ENCODE measurements at places on chromosomes 2 and 18. TPM values are rescaled to one million over a fixed set of nuclear protein-coding genes. Genes with fewer than 3 reads are reported as not detected.

- no peaks in the 10 kb centered on the region for H3K27me3 ChIP-seq
- peaks cover 7% of the 10 kb centered on the region for H3K4me1 ChIP-seq
- peaks cover 3% of the 10 kb centered on the region for H3K36me3 ChIP-seq
These were observed 132.4 kb upstream of the CAVIN2 start for GRCh38 chr2:191979221-191979730.

- peaks cover 41% of the 10 kb centered on the region for H3K4me1 ChIP-seq
- no peaks in the 10 kb centered on the region for H3K36me3 ChIP-seq
- no peak overlapping the region for H3K4me3 ChIP-seq
- H3K27me3 ChIP-seq, result no peaks in the 10 kb centered on the region
- DNase-seq, result no peak
These were observed 117.2 kb downstream of the CMPK2 start for GRCh38 chr2:6748406-6749067.

ASPRV1 gene
- total RNA-seq, result 1.2 TPM

FAM237A gene
- total RNA-seq, result not detected

GRCh38 chr2:20565623-20566236 lies 85.2 kb downstream of the HS1BP3 start:
- H3K4me3 ChIP-seq, result no peak overlapping the region
- peaks cover 21% of the 10 kb centered on the region for H3K4me1 ChIP-seq
- H3K36me3 ChIP-seq, result no peaks in the 10 kb centered on the region
- peaks cover 4% of the 10 kb centered on the region for H3K27me3 ChIP-seq
- peak overlapping the region; percentile 37 for H3K27ac ChIP-seq
- no peak for DNase-seq

SAG gene
- not detected for total RNA-seq

- no peaks in the 10 kb centered on the region for H3K36me3 ChIP-seq
- H3K27ac ChIP-seq, result no peak overlapping the region
- H3K4me3 ChIP-seq, result no peak overlapping the region
- no peaks in the 10 kb centered on the region for H3K4me1 ChIP-seq
These were observed 199.3 kb upstream of the EPAS1 start for GRCh38 chr2:46097714-46098480.

ALPP gene
- total RNA-seq, result not detected

- peak overlapping the region; percentile 82 for H3K27ac ChIP-seq
- no peak for DNase-seq
- peaks cover 46% of the 10 kb centered on the region for H3K36me3 ChIP-seq
- no peak overlapping the region for H3K4me3 ChIP-seq
- no peaks in the 10 kb centered on the region for H3K27me3 ChIP-seq
- peaks cover 39% of the 10 kb centered on the region for H3K4me1 ChIP-seq
These were observed 34.7 kb downstream of the CYB5A start for GRCh38 chr18:74257083-74257482.

RMND5A gene
- 49.6 TPM for total RNA-seq

GRCh38 chr2:36655453-36655852 lies 41.1 kb upstream of the VIT start:
- H3K27me3 ChIP-seq, result no peaks in the 10 kb centered on the region
- no peak for DNase-seq
- peaks cover 5% of the 10 kb centered on the region for H3K4me1 ChIP-seq
- no peak overlapping the region for H3K27ac ChIP-seq
- H3K4me3 ChIP-seq, result no peak overlapping the region
- H3K36me3 ChIP-seq, result no peaks in the 10 kb centered on the region

BMP10 gene
- total RNA-seq, result not detected

HOXD3 gene
- not detected for total RNA-seq

FAP gene
- total RNA-seq, result not detected

DSG3 gene
- total RNA-seq, result not detected

GRCh38 chr2:168060986-168061750 lies 186.2 kb downstream of the STK39 start:
- H3K27me3 ChIP-seq, result no peaks in the 10 kb centered on the region
- H3K4me3 ChIP-seq, result no peak overlapping the region
- no peak for DNase-seq
- no peak overlapping the region for H3K27ac ChIP-seq
- H3K4me1 ChIP-seq, result peaks cover 17% of the 10 kb centered on the region
- H3K36me3 ChIP-seq, result peaks cover 26% of the 10 kb centered on the region

DNA sequence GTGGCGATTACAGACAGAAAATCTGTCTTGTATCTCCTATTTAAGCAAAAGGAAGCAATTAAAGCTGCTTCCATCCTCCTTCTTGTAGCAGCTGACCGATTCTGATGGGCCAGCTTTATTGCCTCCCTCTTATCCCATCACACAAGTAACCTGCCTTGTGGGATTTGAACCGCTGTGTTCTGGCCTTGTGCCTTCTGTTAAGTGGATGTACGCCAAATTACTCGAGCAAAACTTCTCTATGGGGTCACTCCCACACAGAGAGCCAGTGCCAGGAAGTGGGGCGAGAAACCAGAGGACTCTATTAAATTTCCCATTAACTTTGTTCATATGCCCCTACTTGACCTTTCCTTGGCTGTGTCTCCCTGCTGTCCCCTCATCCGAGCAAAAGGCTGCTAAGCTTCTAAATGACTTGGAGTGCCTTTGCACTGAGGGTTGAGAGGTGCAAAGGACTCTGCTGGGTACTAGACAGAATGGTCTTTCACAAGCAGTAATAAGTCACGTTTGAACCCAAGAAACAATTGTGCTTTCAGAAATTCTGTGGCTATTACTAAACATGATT lies 672.5 kb downstream of the MBD2 start:
- no peaks in the 10 kb centered on the region for H3K27me3 ChIP-seq
- peaks cover 3% of the 10 kb centered on the region for H3K36me3 ChIP-seq
- H3K4me3 ChIP-seq, result no peak overlapping the region

- H3K4me1 ChIP-seq, result no peaks in the 10 kb centered on the region
- no peak overlapping the region for H3K4me3 ChIP-seq
- DNase-seq, result no peak
- no peaks in the 10 kb centered on the region for H3K27me3 ChIP-seq
- peaks cover 12% of the 10 kb centered on the region for H3K36me3 ChIP-seq
These were observed 10.9 kb downstream of the FAM98A start for GRCh38 chr2:33588232-33588631.

PSMA8 gene
- 0.29 TPM for total RNA-seq

INHBB gene
- 0.16 TPM for total RNA-seq

GRCh38 chr2:129689653-129690448 lies 289.6 kb upstream of the RAB6C start:
- peaks cover 2% of the 10 kb centered on the region for H3K36me3 ChIP-seq
- no peaks in the 10 kb centered on the region for H3K4me1 ChIP-seq
- H3K27me3 ChIP-seq, result no peaks in the 10 kb centered on the region
- DNase-seq, result no peak

DNA sequence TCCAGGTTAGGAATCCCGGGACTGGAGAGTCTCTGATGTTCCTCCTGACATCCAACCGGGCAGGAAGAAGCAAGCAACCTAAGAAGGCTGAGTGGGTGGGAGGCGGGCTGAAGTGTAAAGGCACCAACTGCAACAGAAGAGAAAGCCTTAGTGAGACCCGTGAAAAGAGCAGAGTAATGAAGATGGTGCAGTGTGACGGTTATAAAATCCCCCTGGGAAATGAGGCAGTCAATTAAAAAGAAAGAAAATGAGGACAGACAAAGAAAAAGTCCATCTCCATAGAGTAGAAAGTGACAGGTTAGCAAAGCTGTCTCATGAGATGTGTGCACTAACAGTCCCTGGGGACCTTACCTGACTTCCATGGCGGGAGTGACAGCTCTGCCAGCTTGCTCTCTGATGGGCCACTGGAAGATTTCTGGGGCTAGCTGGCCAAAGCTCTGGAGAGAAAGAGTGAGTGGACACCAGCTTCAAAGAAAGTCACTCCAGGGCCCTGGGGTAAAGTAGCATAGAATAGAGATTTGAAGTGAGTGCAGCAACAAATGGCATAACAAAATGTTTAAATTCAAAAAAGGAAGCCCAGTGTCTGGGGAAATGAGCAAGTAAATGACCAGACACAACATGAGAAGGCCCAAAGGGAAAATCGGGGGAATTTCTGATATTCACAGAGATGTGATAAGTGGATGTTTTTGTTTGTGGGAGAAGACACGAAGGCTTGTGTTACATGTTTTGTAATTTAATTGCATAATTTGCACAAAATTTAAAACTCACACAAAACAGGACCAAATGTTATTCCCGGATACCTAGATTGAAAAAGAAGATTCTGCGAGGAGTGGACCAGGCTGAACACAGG lies 44.1 kb upstream of the IGFBP2 start:
- no peaks in the 10 kb centered on the region for H3K36me3 ChIP-seq
- H3K4me3 ChIP-seq, result no peak overlapping the region
- no peak for DNase-seq
- H3K27me3 ChIP-seq, result peaks cover 9% of the 10 kb centered on the region
- no peaks in the 10 kb centered on the region for H3K4me1 ChIP-seq

GRCh38 chr18:59005262-59005661 lies 134.4 kb upstream of the SEC11C start:
- DNase-seq, result no peak
- H3K36me3 ChIP-seq, result peaks cover 2% of the 10 kb centered on the region
- H3K4me1 ChIP-seq, result peaks cover 11% of the 10 kb centered on the region
- no peak overlapping the region for H3K4me3 ChIP-seq
- no peaks in the 10 kb centered on the region for H3K27me3 ChIP-seq

- H3K36me3 ChIP-seq, result peaks cover 6% of the 10 kb centered on the region
- H3K4me1 ChIP-seq, result no peaks in the 10 kb centered on the region
- no peak overlapping the region for H3K27ac ChIP-seq
- no peak overlapping the region for H3K4me3 ChIP-seq
These were observed 14.7 kb downstream of the HDAC4 start for GRCh38 chr2:239386001-239386670.

DNA sequence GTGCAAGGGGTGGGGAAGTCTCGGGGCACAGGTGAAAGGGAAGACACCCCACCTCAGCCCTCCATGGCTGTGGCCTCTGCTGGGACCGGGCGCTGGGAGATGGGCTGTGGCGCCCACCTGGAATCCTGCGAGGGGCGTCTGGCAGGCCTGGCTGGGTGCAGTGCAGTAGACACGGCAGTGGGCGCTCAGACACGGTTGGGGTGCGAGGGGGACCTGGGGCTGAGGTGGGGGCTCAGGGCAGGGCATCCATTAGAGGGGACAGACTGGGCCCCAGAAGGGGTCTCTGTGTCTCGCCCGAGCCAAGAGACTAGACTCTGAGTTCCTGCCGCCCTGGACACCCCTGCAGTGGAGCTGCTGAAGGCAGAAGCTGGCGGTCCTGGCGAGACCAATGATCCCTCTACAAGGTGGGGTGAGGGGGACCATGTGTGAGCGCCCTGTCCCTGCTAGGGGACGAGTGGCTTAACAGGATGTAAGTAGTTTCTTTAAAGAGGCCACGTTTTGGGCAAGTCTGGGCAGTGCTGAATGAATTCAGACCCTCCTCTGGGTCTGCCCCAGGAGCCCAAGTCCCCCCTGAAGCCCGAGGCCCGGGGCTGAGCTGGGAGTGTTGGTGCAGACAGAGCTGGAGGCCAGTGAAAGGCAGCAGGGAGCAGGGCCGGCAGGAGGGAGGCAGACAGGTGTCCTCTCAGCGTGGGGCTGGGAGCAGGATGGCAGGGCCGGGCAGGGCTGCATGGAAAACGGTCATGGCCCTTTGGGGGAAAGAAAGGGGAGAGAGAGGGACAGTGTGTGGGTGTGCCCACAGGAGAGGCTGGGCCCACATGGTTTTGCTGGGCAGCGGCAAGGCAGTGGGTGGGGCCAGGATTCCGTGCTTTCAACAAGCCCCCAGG lies 57.2 kb downstream of the HS6ST1 start:
- DNase-seq, result no peak
- H3K4me1 ChIP-seq, result peaks cover 4% of the 10 kb centered on the region
- peak overlapping the region; percentile 95 for H3K27ac ChIP-seq

TMEM178A gene
- 28.7 TPM for total RNA-seq

OR6B2 gene
- not detected for total RNA-seq

DNA sequence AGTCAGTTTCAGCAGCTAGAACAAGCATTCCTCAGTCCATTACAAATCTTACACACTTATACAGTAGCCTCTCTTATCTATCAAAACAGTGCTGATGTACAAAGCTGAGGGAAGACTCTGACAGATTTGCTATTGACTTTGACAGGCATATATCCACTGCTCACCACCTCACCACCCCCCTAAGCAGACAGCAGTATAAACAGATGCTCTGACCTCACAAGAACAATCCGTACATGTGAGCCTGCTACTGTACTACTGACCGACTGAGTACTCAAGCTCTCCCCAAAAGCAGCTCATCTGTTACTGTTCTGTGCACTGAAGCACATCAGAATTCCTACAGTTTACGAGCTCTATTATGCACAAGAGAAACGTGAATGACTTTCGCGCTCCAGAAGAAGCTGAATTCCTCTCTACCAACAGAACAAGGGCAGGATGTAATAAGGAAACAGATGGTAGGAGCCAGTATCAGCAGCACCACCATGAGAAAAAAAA lies 95.6 kb upstream of the PDE1A start:
- H3K36me3 ChIP-seq, result no peaks in the 10 kb centered on the region
- H3K4me1 ChIP-seq, result no peaks in the 10 kb centered on the region
- H3K27me3 ChIP-seq, result no peaks in the 10 kb centered on the region
- no peak for DNase-seq

ADD2 gene
- total RNA-seq, result 1.1 TPM

DNA sequence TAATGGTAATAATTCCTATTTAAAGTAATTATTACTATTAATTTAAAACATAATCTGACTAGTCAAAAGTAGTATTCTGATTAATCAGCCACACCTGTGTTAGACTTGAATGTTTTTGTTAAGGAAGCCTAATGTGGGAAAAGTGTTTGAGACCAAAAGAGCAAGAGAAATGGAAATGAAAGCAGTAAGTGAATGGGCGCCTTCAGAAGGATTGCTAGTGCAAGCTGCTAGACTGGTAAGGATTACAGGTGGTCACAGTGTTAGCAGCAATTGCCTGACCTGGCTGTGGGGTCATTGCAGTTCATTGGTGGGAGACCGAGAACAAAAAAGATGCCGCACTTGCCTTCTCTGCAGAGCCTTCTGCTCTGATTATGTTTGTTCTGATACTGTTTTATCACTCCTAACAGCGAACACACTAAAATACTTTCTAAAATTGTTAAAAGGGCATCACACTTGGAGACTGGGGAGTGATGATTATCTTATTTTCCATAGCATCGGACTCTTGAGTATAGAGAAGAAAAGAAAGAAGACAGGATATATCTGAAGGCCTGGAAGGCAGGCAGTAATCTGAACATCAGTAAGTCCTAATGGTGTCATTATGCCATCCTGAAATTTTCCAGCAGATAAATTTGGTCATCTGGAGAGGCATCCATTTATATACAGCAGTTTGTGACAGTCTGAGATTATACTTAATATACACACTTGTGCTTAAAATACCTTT lies 5.8 kb downstream of the SOCS6 start:
- DNase-seq, result no peak
- H3K36me3 ChIP-seq, result peaks cover 3% of the 10 kb centered on the region
- no peaks in the 10 kb centered on the region for H3K27me3 ChIP-seq
- H3K27ac ChIP-seq, result peak overlapping the region; percentile 63

UGT1A10 gene
- not detected for total RNA-seq

- no peak overlapping the region for H3K27ac ChIP-seq
- H3K36me3 ChIP-seq, result no peaks in the 10 kb centered on the region
- no peaks in the 10 kb centered on the region for H3K27me3 ChIP-seq
- peaks cover 2% of the 10 kb centered on the region for H3K4me1 ChIP-seq
These were observed 471.9 kb downstream of the TMEM182 start for GRCh38 chr2:103233691-103234090.

GRCh38 chr18:12290086-12290485 lies 18.0 kb upstream of the TUBB6 start:
- H3K36me3 ChIP-seq, result no peaks in the 10 kb centered on the region
- peaks cover 7% of the 10 kb centered on the region for H3K4me1 ChIP-seq
- H3K27me3 ChIP-seq, result peaks cover 57% of the 10 kb centered on the region
- DNase-seq, result no peak
- no peak overlapping the region for H3K4me3 ChIP-seq

Data from progenitor cell of endocrine pancreas (in vitro differentiated cells).